Effector CD4-positive, alpha-beta T cell (primary cell): ENCODE measurements at places on chromosomes 13 and 19.

GRCh38 chr13:112874751-112875300 is 94.2 kb upstream of the MCF2L start:
- DNase-seq = no peak

GRCh38 chr13:73173279-73173811 is 114.5 kb downstream of the KLF5 start:
- no peak for DNase-seq

DNA sequence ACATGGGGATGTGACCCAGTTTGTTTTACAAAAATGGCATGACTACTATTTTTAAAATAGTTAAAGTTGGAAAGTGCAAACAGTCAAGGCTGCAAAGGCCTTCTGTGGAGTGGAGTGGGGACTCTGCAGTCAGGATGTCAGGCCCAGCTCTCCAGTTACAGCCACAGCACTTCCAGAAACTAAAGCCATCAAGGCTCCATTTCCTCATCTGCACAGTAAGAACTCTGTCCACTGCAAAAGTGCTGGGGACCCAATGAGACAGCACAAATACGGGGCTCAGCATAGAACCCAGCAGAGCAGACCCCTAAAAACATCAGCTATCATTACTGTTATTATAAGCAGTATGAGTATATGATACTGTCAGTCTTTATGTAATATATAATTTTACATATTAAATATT is 73.6 kb downstream of the SACS start:
- DNase-seq = no peak

DNA sequence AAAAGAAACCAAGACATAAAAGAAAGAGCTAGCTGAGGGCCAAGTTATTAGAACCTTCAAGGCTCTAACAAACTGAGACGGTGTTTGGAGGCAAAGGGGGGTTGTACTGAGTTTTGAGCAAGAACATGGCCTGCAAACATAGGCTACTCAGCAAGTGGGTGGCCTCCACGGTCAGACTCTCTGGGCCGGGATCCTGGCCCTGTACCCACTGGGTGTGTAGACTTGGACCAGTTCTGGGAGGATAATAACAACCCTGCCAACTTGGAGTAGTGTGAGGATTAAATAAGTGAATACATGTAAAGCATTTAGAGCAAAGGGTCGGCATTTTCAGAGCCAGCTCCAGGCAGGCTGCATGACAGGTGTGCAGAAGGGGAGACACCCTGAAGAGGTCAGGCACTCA is 56.1 kb upstream of the TNFRSF19 start:
- no peak for DNase-seq

- no peak for DNase-seq
Observed at GRCh38 chr13:106835477-106835876, 267.5 kb upstream of the ARGLU1 start.

DNA sequence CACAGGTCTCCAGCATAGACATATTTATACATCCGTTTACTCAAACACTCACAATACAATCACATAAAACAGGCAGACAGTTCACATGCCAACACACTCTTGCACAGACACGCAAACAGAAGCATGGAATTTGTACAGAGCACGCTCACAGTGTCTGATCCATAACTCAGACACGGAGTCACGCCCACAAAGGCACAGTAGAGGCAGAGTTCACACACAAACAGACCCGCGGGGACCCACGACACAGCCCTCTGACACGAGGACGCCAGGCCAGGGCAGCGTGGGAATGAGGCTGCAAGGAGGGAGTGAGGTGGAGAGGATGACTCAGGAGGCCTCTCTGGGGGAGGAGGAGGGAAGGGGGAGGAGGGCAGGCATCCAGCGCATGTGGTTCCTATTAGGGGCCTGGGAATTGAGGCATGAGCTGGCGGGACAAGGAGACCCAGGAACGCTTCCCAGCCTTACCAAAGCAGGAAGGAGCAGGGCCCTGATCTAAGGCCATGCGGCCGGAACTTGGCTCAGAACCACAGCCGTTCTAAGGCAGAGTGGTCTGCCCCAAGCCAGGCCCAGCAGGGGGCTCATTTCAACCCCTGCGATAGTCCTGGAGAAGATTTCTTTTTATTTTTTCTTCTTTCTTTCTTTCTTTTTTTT is 9.1 kb upstream of the OLFM2 start:
- DNase-seq = no peak

DNA sequence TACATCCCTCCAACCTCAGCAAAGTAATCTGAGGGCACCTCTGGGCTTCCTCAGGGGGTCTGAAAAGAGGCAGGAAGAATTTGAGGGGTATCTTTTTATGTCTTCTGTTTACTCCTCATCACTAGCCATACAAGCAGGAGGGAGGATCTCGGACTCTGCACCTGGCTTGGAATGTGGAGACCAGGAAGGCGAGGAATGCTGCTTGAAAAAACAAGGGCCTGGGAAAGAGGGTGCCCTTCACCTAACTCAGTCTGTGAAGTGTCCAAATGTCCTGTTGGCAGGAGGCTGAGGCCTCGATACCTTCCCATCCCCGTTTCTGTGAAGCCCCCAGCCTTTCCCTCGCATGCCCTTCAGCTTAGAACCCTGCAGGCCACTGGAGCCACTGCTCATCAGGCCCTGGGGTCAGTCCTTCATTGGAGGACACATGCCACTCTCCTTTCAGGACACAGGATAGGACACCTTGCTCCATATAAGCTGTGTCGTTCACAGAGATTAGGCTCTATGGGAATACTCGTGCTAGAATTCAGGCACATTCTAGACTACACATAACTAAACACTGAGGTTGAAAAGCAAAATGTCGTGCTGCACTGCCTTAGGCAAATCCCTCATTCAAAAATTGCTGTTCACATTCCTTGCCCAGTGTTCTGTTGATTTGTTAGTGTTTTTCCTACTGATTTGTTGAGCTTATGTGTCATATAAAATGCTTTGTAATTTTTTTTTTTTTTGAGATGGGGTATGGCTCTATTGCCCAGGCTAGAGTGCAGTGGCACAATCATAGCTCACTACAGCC is 49.7 kb downstream of the ESD start:
- DNase-seq = no peak

- peak; percentile 21 for DNase-seq
Observed at GRCh38 chr19:1206864-1207450, 1.4 kb downstream of the STK11 start.

- DNase-seq = no peak
Observed at GRCh38 chr13:54628383-54628782, 1599.8 kb downstream of the OLFM4 start.

DNA sequence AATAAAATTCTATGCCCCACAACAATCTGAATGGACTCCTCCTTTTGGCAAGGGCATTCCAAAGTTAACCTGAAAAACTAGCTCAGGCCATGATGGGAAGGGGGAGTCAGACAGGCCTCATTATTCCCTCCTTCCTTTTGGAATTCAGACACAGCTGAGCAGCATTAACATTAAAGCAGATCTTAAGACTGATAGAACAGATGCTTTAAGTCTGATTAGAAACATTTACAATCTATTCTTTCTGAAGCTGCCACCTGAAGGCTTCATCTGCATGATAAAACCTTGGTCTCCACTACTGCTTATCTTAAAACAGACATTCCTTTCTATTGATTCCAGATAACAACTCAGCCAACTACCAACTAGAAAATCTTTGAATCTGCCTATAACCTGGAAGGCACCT is 98.9 kb downstream of the UGGT2 start:
- DNase-seq = no peak

DNA sequence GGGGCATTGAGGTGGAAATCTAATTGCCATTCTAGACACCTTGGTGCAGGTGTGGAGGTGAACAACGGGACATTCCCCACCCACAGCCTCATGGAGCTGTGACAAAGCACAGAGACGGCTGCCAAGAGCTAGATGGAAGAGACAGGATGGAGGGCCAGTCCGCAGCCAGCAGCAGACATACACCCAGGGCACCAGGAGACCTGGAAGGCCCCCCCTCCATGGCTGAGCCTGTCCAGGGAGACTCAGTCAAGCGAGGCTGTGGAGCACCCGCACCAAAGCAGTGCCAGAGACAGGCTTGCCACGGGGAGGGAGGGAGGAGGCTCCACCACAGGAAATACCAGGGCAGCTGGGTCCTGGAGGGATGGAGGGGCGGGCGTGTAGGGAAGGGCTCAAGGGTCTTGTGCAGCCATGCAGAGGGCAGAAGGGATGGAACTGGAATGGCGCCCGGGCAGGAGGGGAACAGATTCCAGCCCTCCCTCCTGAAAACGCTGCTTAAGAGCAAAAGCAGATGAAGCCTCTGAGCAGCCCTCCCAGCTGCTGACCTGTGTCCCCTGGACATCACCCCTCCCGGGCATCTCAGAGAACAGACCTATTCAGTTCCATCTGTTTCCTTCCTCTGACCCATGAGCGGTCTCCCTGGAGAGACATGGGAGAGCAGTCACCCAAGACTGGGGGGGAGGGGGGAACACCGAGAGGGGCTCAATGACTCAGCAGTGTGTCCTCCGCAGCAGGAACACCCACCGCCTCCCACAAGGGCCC is 14.4 kb downstream of the EPS15L1 start:
- DNase-seq = no peak

GRCh38 chr19:15656467-15656866 is 15.8 kb downstream of the CYP4F3 start:
- DNase-seq = no peak

DNA sequence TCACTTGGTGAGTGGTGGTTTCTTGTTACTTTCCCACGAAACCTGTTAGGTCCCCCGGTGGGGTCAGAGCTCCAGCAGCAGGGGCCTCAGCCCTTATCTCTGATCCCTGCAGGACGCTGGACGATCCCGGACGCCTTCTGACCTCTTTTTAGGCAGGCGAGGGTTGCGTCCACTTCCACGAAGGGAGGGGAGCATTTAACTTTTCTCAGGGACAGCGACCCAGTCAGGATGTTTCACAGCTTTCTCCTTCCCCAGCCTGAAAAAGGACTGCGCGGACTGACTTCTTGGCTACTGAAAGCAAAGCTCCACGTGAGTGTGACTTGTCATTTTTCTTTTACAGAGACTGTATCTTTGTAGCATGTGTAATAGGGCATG is 692 bp downstream of the ZNF234 start:
- no peak for DNase-seq

GRCh38 chr19:1450735-1451731 is 1.1 kb downstream of the APC2 start:
- DNase-seq = no peak

- no peak for DNase-seq
Observed at GRCh38 chr13:30443957-30444404, 21.7 kb downstream of the UBE2L5 start.

- DNase-seq = no peak
Observed at GRCh38 chr13:23794267-23795161, 94.7 kb downstream of the MIPEP start.

- DNase-seq = no peak
Observed at GRCh38 chr13:59178344-59178743, 985.4 kb downstream of the DIAPH3 start.

- DNase-seq = no peak
Observed at GRCh38 chr13:57629821-57630235, 1.7 kb upstream of the PCDH17 start.

DNA sequence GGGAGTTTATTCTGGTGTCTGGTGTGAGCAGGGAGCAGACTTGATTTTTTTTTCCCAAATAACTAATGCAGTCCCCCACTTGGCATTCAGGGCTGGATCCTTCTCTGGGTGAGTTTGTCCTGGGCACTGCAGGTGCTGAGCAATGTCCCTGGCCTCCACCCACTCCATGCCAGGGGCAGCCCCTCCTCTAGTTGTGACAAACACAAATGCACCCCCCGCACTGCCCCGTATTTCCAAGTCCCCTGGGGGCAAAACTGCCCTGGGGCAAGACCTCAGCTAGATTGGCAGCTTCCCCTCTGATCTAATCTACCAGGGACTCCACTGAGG is 6.4 kb downstream of the MOB3A start:
- DNase-seq = no peak

- no peak for DNase-seq
Observed at GRCh38 chr13:100597253-100597652, 8.7 kb upstream of the GGACT start.

GRCh38 chr19:7670790-7671189 is 1.9 kb downstream of the RETN start:
- DNase-seq = no peak

DNA sequence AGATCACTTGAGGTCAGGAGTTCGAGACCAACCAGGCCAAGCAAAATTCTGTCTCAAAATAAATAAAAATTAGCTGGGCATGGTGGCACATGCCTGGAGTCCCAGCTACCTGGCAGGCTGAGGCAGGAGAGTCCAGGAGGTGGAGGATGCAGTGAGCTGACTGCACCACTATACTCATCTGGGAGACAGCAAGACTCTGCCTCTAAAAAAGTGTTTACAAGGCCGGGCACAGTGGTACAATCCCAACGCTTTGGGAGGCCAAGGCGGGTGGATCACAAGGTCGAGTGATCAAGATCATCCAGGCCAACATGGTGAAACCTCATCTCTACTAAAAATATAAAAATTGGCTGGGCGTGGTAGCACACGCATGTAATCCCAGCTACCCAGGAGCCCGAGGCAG is 4.2 kb upstream of the DAPK3 start:
- DNase-seq = no peak

DNA sequence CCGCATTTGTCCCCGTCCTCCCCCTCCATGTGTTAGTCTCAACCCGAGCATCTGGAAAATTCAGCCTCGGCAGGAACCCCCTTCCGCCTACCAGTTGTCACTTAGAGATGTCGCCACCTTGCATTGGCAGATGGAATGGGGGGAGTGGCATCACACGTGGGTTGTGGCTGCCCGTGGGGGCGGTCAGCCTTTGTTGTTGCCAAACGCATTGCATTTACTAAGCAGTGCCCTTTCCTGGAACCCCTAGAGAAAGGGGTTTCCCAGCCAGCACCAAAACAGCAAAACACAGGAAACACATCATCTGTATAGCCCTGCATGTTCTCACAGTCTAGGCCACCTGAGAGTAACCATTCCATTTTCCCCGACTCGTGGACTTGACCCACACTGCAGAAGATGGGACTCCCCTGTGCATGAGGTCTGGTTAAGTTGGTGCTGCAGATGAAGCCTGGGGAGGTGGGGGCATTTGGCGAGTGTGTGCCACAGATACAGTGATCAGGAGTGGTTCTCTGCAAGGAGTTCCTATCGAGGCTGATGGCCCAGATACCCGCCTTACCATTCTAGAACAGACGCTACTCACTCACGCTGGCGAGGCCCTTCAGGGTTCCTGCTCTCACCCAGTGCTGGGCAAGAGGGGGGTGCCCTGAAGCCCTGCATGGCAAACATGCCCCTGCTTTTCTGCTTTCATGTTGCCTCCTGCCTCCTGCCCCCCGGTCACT is 38.3 kb downstream of the TMED1 start:
- peak; percentile 76 for DNase-seq

GRCh38 chr19:43534816-43535761 is 2.1 kb downstream of the ZNF575 start:
- no peak for DNase-seq

- no peak for DNase-seq
Observed at GRCh38 chr19:13856497-13856896, 20.4 kb upstream of the NANOS3 start.

DNA sequence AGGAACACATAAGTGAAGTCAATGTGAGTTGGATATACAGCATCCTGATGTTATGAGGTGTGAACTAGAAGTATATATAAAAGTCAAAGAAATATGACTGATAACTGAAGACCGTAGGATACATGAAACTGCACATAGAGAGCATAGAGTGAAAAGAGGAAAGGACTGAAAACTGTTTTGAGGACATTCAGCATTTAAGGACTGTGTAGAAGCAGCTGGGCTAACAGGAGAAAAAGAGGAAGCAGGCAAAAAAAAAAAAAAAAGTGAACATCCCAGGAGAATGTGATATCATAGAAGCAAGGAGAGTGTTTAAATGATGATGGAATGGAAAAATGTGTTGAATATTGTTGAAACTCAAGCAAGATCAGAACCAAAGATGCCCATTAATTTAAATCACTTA is 363.5 kb downstream of the PCDH20 start:
- DNase-seq = no peak
